Fibroblast of skin of left biceps (primary cell): ENCODE measurements at places on chromosomes 12 and 14.

DNA sequence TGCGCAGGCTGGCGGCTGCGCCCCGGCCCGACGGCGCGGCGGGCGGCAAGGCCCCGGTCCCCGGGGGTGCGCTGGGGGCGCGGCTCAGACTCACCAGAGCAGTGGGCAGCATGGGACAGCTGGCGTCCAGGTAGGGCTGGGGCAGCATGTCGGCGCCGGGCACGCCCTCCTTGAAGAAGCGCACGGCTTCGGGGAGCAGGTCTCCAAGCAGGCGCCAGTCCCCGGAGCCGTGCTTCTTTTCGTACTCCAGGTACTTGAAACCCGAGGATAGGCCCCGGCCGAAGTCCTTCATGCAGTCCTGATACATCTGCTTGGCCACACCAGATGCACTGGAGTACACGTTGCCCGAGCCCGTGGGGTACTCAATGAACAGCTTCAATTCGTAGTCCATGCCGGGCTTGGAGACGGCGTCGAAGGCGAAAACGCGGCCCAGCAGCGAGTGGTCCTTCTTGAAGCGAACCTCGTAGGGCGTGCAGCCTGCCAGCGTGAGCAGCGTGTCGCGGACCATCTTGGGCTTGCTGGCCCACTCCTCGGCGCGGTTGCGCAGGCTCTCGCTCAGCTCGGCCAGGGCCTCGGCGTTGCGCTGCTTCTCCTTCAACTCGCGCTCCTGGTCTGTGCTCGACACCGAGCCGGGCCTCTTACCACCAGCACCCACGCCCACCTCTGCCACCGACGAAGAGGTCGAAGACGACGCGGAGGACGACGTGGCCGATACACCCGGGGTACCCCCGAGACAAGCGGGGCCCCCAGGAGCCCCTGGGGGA is 2.2 kb downstream of the IRF2BPL start:
- DNase-seq = no peak

- DNase-seq = no peak
These were observed 8.7 kb upstream of the GPX2 start for GRCh38 chr14:64951291-64951690.

GRCh38 chr12:67671892-67672291 is 23.3 kb downstream of the DYRK2 start:
- no peak for DNase-seq

DNA sequence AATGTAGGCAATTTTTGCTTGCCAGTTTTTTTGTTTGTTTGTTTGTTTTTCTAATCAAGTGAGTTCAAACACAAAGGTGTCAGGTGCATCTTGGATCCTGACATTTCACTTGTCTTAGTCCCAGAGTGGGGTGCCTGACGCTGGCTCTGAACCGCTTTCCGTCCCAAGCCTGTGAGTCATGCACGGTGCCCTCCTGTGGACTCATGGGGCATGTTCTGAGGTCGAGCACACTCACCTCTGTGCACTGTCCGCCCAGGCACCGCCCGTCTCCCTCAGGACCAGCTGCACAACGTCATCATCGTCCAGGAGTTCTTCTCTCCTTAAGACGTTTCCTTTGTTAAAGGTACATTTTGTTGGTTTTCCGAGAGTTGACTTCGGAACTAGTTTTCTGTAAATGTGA is 98.2 kb downstream of the GLT1D1 start:
- no peak for DNase-seq

- DNase-seq = no peak
These were observed 649 bp upstream of the GNPNAT1 start for GRCh38 chr14:52792097-52792415.

GRCh38 chr12:43337571-43338444 is 214.2 kb downstream of the ADAMTS20 start:
- DNase-seq = no peak

GRCh38 chr12:15636060-15636890 is 152.9 kb downstream of the EPS8 start:
- no peak for DNase-seq

- no peak for DNase-seq
These were observed 154.0 kb downstream of the KCNA5 start for GRCh38 chr12:5197656-5198055.

DNA sequence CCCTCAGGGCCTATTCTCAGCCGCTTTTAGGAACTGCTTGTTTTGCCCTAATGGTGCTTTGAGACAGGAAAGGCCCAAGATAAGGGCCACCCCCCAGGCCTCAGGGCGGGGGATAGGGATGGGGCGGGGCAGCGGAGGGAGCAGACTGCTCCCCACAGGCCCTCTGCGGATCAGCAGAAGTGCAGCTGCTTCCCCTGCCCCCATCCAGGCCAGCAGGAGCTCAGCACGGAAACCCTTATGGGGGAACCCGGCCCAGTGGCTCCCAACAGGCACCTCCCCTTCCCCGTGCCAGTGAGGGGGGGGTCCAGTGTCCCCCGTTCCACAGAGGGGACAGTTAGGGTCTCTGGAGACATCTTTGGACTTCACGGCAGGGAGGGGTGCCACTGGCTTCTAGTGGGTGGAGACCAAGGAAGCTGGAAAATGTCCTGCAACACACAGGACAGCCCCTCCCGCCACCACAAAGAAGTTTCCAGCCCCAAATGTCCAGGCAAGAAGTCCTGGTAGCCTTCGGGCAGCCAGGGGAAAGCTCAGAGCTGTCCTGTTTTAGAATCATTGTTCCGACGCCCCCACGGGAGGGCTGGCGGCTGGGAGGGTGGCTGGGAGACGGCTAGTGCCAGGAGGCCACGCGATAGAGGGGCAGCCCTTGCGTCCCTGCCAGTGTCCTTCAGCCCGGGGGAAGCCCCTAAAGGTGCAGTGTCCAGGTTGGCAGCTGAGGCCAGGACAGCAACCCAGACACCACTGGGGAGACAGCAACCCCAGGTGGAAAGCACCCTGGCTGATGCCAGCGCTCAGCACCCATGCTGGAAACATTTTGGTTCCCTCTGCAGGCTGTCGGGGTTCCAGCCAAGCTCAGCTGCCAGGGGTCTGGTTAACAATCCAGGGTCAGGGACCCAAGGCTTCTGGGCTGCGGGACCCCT is 10.4 kb upstream of the GPR132 start:
- no peak for DNase-seq

GRCh38 chr12:130713581-130713991 is 2.5 kb downstream of the RIMBP2 start:
- no peak for DNase-seq

- no peak for DNase-seq
These were observed 206.4 kb upstream of the GZMB start for GRCh38 chr14:24840204-24840893.

- no peak for DNase-seq
These were observed 202.1 kb upstream of the KITLG start for GRCh38 chr12:88782351-88782750.

DNA sequence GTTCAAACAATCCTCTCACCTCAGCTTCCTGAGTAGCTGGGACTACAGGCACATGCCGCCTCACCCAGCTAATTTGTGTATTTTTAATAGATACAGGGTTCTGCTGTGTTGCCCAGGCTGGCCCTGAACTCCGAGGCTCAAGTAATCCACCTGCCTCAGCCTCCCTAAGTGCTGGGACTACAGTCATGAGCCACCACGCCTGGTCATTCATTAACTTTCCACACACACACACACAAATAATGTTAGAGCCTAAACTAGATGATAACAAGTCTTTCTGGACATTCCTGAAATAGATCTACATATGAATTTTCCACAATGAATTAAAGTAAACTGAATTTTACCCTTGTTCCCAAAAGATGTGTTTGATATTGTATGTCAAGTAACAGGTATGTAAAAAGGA is 776.0 kb downstream of the GALC start:
- no peak for DNase-seq

GRCh38 chr14:29800961-29801360 is 126.7 kb downstream of the PRKD1 start:
- no peak for DNase-seq

GRCh38 chr12:52951640-52952039 is 2.7 kb downstream of the KRT18 start:
- no peak for DNase-seq

DNA sequence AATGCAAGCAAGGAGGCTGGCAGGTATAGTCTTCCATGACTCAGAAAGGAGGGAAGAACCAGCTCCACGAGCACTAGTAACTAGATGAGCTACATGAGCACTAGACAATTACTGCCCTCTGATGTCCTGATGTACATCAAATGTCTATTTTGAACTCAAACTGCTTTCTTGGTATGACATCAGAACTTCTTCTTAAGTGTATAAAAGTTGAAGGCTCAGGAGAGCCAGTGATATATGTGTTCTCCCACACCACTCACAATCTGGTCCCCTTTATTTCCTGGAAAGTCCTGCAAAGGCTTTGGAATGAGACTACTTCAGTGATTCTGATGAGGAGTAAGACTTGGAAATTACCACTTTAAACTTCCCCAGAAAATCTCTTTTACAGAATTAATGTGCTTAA is 18.5 kb upstream of the DHRS7 start:
- DNase-seq = no peak

DNA sequence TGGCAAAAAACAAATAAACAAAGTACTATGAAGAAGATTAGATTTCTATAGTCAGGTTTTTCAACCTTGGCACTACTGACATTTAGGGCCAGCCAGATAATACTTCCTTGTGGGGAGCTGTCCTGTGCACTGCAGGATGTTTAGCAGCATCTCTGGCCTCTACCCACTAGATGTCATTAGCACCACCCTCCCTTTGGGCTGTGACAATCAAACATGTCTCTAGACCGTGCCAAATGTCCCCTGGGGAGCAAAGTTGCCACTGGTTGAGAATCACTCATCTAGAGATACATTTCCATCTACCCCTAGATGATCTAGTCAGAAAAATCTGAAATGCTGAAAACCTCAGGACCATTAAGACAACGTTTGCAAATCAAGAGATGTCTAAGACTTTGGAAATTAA is 29.9 kb downstream of the SRRM4 start:
- DNase-seq = no peak

GRCh38 chr14:33390335-33390734 is 451.7 kb downstream of the NPAS3 start:
- peak; percentile 5 for DNase-seq

- DNase-seq = no peak
These were observed 19.1 kb downstream of the PCNX1 start for GRCh38 chr14:70926235-70926830.

DNA sequence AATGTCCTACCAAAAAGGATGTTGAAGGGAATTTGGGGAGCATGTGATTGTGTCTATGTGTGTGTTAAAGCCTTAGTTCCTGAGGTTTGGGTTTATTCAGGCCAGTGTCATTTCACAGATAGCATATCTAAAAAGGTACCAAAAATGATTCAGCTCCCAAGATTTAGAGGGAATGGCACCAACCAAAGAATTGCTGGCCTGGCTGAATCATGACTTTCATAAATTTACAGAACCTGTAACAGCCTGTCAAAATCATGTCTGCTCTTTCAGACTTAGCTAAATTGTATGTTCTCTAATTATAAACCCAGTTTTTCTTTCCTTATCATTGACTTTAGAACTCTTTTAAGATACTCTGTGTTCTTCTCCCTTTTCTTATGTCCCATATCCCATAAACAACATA is 231.5 kb downstream of the NUBPL start:
- no peak for DNase-seq

GRCh38 chr14:74846968-74847665 is 28.8 kb downstream of the PROX2 start:
- DNase-seq = no peak

DNA sequence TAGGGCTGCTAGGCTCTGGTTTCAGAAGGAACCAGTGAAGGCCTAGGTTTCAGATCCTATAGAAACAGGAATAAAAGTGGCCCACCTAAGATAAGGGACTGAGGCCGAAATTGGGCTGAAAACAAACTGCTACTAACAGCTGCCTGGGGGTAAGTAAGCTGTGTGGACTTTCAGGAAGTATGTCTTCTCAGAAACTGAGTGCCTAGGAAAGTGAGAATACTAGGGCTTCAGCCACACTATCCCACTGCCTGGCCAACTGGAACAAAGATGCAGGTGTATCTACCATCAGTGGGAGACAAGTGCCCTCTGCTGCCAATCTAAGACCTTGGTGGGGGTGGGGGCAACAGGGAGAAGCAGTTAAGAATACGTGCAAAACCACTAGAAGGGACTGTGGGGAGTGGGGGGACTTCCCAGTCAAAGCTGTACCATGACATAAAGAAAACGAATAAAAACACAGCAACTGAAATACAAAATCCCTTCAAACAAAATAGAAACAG is 82.5 kb downstream of the MED13L start:
- DNase-seq = no peak

DNA sequence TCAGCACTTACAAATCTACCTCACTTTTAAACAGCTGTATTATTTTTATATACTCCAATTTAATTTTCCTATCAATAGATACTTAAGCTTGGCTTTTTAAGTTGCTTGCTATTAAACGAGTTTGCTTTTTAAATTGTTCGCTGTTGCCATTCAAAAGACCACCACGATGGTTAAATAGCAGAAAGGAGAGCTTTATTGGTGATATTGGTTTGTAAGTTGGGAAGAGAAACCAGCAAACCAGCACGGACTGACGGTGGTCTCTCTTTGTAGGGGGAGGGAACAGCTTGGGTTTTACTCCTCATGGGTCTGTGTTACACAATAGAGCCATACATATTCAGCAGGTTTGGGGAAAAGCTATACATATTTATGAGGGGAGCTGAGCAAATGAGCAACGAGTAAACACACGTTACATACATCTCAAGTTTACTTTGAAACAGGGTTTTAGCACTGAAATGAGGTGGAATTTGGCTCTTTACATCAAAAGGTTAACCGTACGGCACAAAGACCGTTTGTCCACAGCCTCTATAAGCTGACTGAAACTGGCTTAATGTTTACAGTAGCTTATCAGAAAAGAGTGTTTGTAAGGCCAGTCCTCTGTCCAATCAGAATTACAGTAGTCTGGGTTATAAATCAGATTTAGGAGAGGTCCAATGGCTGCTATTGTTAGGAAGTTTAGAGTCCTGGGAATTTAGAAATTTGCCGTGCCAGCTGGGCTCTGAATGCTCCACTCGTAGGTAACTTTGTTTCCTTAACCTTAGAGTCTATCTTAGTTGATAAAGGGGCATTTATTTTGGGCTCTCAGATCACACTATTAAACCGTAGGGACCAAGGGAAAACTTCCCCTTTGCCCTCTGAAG is 69.7 kb upstream of the DHRS4 start:
- no peak for DNase-seq

- no peak for DNase-seq
These were observed 2.9 kb upstream of the PFDN5 start for GRCh38 chr12:53292426-53292825.

GRCh38 chr14:55398679-55399078 is 13.0 kb downstream of the ATG14 start:
- DNase-seq = peak; percentile 83
